ENCODE measurements at places on chromosomes 13 and 19.

- DNase-seq = no peak
These were observed 30.6 kb downstream of the CERS1 start for GRCh38 chr19:18865106-18865972.

GRCh38 chr13:77810430-77810829, 108.2 kb downstream of the EDNRB start:
- DNase-seq = no peak

DNA sequence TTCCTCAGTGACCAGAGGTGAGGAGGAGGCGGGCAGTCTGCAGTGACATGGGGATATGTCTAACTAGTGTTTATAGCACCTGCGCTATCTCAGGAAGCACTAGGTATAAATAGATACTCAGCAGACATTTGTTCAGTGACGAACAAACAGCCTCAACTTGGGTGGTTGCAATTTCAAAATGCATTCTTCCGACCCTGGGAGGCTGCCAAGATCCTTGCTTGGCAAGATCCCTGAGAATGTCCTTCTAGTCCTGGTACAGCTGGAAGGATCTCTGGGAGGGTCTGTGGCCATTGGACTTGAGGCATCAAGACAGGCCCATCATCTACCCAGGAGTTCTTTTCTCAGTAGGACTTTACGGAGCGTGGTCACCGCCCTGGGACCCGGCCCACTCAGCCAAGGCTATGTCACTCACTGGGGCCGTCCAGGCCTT, 299.5 kb downstream of the ZNF536 start:
- no peak for DNase-seq

DNA sequence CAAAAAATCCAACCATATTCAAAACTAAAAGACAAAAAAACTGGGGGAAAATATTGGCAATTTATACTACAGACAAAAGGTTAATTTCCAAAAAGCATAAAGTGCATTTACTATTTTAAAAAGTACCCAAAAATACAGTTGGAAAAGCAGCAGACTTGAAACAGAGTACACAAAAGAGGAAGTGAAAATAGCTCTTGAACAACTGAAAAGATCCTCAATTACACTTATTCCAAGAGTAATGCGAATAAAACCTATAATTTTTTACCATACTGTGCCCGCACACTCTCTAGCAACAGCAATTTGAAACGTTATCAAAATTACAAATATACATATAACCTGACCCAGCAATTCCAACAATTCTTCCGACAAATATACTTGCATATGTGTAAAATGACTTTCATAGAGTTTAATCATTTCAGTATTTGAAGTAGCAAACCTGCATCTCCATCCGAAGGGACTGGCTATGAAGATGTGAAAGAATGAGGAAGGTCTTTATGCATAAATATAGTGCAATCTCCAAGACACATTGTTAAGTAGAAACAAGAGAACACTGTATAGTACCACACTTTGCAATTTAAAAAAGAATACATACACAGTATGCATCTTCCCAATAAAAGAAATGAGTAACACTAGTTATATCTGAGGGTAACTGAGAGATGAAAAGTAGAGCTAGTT, 25.4 kb downstream of the ALG5 start:
- no peak for DNase-seq

- peak; percentile 68 for DNase-seq
These were observed 552 bp downstream of the KPNA3 start for GRCh38 chr13:49791711-49792549.

GRCh38 chr13:59441596-59442280, 722.0 kb downstream of the DIAPH3 start:
- no peak for DNase-seq

DNA sequence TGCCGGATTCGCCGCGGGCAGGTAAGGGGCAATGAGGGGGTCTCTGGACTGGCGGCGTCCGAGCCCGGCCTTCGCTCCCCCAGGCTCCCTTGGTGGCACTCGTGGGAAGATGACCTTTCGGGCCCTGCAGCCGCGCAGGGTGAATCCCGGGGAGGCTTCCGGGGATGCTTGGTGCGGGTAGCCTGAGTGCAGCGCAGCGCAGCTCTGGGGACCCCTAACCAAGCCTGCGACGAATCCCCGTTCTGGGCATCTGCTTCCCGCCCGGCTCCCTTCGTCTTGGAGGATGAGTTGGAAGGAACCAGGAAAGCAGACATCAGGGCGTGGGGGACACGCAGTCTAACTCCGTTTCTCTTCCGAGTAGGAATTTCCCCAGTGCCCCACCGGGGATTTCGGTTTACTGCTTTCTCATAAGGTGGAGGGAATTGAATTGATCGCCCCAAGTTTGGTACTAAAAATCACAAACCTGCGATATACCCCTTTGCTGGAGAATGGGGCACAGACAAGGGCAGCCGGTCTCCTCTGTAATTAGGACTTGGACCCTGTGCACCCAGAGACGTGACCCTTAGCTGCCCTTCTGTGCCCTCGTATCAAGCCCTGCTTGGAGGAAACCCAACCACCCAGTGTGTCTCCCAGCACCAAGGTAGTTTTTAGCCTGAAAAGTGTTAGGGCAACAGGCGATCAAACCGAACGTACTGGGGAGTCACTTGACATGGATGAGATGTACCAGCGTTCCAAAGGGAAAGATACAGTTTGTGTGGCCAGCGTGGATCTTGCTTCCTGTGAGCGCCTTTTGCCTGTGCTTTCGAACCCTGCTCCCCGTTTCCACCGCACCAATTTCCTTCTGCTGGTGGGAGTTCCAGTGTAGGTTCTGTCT, 1.0 kb downstream of the GPC5 start:
- DNase-seq = no peak

DNA sequence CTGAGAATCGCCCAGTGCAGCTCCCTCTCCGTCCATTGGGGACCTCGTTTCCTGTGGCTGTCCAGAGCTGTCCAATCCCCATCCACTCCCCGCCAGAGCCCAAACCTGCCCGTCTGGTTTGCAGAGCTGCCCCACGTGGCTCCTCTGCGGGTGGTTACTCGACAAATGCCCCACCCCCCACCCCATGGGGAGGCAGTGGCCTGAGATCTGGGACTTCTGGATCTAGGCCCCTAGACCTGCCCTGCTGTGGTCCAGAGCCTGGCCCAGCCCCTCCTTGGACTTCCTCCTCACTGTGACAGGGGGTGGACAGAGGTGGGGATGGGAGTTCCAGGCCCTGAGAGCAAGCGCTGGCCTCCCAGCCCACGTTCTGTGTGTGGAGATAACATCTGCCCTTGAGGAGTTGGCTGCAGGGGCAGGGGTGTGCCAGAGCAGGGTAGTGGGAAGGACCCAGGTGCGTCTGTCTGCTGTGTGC, 29.1 kb downstream of the PAK4 start:
- DNase-seq = no peak

- no peak for DNase-seq
These were observed 95.6 kb downstream of the PCDH9 start for GRCh38 chr13:67134417-67135129.

- DNase-seq = no peak
These were observed 6.9 kb downstream of the LENG8 start for GRCh38 chr19:54455786-54456422.

- no peak for DNase-seq
These were observed 100.2 kb downstream of the KL start for GRCh38 chr13:33116321-33117010.

DNA sequence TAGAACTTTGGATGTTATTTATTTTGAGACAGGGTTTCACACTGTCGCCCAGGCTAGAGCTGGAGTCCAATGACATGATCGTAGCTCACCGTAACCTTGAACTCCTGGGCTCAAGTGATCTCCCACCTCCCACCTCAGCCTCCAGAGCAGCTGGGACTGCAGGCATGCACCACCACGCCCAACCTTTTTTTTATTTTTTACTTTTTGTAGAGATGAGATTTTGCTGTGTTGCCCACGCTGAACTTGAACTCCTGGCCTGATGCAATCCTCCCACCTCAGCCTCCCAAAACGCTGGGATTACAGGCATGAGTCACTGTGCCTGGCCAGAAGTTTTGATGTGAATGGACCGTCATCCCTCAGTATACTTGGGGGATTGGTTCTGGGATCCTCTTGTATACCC, 13.7 kb downstream of the ANKRD27 start:
- no peak for DNase-seq

DNA sequence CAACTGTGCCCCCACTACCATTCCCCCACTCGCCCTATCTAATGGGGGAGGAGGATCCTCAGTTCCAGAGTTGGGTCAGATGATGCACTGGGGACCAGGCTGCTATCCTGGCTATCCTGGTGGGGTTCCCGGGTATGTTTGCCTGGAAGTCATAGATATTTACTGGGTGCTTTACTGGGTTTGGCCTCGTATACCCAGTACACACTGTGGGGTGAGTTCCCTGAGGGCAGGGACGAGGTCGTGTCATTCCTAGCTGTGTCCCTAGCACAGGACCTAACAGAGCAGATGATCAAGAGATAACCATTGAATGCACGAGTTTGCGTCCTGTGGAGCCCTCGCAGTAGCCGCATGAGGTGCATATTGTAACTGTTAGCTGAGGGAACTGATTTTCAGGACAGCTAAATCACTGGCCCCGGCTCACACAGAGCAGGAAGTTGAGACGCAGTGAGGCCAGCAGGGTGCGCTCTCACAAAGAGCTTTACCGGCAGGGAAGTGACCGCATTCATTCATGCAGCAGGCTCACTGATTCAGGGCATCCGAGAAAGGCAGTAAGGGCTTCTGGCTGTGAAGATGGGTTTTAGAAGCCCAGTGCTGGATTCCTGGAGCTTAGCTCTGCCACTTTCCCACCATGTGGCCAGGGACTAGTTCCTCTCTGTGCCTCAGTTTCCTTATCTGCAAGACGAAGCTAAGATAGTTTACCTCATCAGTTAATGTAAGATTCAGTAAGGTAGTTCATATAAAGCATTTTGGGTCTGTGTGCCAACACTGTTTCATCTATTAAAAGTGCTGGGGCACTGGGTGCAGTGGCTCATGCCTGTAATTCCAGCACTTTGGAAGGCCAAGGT, 6.0 kb downstream of the RUVBL2 start:
- peak; percentile 64 for DNase-seq

GRCh38 chr19:952680-953444, 27.0 kb downstream of the ARID3A start:
- DNase-seq = peak; percentile 77

GRCh38 chr13:43221611-43222010, 198.2 kb downstream of the DNAJC15 start:
- DNase-seq = no peak

DNA sequence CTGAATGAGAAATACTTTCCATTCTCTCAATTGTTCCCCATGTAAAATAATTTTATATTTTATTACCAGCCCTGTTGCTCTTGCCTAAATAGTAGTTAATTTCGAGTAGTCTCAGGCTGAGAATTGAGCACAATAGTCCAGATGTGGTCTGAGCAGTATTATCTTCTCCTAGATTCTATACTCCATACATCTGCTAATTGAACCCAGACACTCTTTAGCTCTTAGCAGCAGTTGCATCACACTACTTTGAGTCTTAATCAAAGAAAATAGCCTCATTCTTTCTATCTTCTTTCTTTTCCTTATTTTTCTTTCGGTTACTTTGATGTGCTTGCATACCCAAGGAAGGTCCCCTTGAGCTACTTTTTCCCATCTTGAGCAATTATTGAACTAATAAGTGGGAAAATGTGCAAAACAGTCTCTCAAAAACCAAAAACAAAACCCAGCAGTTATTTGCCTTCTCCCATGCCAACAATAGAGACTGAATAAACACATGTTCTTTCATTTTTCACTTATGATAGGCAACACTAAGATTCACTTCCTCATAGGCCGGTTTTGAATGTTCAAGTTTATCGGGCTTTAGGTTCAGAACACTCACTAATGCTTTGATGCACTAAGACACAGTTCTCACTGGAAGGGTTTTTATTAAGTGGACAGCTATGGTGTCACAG, 204.5 kb downstream of the POU4F1 start:
- no peak for DNase-seq

DNA sequence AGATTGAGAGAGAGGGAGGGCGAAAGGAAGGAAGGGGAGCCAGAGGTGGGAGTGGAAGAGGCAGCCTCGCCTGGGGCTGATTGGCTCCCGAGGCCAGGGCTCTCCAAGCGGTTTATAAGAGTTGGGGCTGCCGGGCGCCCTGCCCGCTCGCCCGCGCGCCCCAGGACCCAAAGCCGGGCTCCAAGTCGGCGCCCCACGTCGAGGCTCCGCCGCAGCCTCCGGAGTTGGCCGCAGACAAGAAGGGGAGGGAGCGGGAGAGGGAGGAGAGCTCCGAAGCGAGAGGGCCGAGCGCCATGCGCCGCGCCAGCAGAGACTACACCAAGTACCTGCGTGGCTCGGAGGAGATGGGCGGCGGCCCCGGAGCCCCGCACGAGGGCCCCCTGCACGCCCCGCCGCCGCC, at the start of gene TNFSF11:
Gene TNFSF11 (plus strand): TSS at position 142 of the 400 bp plus-strand sequence. CDS start 152 bp downstream, at position 294.
- no peak for DNase-seq

- no peak for DNase-seq
These were observed 40.8 kb downstream of the UNC13A start for GRCh38 chr19:17647071-17648020.

DNA sequence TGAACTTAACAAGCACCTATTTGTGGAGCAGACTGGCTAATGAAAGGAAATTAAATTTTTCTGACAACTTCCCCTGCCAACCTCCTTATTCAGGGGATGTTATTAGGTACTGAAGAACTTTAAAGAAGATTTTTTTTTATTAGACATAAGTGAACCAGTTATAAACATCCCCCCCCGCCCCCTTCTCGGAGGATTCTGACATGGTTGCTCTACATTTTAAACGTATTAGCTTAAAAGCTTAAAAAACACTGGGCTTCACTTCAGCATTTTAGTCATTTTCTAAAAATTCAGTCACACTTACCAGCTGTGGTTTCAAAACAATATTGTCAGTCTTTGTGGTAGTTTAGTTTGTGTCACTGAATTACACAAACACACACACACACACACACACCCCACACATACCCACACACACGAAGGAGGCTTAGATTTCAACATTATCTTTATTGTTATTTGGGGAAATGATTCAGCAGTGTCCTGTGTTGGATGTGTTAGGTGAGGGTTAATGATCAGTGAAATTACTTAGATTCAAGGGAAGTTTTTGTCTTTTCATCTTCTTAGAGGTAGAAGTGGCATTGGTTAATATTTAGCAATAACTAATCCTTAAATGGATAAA, 145.7 kb downstream of the PCCA start:
- DNase-seq = no peak

DNA sequence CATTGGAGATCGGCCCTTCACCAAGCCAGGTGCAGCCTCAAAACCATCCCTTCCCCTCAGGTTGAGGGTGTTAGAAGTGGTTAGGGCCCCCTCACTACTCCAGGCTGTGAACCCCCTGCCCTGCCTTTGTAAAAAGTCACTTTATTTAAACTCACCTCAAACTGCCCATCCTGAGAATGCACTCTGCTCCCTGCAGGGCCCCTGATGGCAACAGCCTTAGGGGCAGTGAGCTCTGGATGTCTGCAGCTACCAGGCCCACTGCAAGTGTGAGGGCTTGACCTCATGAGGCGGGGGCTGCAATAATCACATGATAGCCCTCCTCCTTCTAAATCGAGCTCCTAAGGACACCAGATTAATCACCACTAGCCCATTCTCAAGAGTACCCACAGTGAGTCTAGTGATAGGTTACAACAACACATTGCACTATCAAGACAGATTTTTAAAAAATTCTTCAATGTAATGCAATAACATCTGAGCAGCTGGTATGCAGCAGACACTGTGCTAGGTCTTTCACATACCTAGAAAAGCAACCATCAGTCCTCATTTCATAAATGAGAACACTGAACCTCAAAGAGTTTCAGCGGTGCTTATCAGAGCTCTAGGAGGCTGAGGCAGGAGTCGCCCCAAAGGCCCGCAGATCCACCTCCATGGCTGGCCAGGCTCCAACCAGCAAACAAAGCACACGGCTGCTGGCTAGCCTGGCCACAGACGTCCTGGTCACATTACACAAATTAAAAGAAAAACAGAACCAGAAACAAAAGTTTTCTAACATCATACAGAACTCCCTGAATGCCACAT, 26.0 kb downstream of the SLC7A1 start:
- no peak for DNase-seq

Measured in liver (tissue), 10 donors.